ENCODE measurements at places on chromosomes 6 and 20.
A peak's percentile ranks its signal among the peaks of the same experiment; 100 is the strongest.

GRCh38 chr20:10007747-10008146, 27.0 kb upstream of the ANKEF1 start:
- DNase-seq, result no peak

DNA sequence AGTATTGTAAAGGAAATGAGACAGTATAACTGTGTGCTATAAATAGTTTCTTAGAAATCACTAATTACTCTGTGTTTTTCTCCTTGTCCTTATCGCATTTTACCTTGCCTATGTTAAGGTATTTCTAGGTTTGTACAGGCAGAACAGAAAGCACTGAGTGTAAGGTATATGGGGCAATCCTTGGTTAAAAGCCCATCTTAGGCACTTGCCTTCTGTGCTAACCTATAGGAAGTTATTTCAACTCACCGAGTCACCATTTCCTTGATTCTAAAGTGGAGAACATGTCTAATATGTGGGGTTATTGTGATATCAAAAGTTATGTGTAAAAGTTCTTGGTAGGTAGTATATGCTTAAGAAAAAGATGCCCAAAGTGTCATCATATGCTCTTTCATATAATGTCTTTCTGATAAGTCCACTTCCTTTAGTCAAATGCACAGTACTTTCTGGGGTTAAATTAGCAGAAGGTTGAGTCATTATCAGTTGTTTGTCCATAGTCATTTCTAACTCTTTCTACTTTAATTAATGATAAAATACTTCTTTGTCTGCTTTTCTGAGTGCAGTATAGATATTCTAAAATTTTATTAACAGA, 276.4 kb downstream of the UTRN start:
- DNase-seq, result no peak

DNA sequence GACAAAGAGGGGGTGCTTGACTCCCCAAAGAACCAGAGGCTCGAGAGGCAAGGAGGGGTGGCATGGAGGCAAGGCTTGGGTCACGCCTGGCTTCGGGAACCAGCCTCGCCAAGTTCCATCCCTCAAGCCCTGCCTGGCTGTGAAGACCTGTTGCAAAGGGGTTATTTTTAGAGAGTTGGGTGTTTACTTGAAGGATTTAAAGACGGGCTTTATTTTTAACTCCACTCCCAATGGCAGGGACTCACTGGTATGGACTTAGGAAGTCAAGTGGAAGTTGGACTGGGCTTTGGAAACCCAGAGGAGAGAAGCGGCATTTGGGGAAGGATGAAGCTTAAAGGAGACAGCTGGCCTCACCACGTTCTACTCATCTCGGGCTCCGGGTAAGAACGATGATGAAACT, 43.1 kb downstream of the JPH2 start:
- no peak for DNase-seq

GRCh38 chr6:105424175-105424783, 21.4 kb upstream of the PREP start:
- DNase-seq, result peak; percentile 3

DNA sequence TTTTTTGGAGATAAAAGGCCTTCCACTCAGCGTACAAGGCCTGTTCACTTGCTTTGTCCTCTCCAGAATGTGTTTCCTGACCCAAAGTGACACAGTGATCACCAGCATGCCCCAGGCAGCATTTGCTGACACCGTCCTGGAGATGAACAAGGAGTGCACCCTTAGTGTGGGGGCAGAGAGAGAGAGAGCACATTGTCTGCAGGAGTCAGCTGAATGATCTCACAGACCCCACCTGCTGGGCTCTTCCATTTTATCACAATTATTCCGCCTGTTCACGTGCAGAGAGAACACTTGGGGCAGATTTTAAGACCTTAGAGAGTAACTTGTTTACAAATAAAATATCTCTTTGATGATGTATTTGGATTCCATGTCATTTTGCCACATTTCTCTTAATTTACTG, 22.4 kb upstream of the MAS1L start:
- no peak for DNase-seq

- no peak for DNase-seq
These were observed 74.3 kb upstream of the HINT3 start for GRCh38 chr6:125882243-125882642.

DNA sequence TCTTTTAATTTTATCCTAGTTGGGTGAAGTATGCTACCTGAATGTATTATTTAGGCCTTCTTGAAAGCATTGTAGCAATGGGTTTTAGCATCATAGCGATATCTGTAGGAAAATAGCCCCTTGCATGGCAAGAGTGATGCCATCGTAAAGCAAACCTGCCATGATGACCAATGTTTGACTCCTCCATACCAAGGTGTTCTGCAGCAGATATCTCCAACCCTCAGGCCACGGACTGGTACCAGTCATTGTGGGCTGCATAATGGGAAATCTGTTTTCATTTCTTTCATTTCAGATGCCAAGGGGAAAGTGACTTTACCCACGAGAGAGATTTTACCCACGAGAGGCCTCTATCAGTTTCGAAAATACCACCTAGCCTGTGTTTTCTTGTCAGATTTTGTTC, 6.2 kb downstream of the TXLNB start:
- no peak for DNase-seq

Measured in stimulated activated naive CD4-positive, alpha-beta T cell (primary cell).